ENCODE measurements at places on chromosomes 7 and 10. TPM values are rescaled to one million over a fixed set of nuclear protein-coding genes. Genes with fewer than 3 reads are reported as not detected.

GRCh38 chr7:151451626-151452571 lies 12.0 kb upstream of the CRYGN start:
- no peaks in the 10 kb centered on the region for H3K36me3 ChIP-seq
- H3K4me1 ChIP-seq, result peaks cover 7% of the 10 kb centered on the region
- no peak overlapping the region for H3K4me3 ChIP-seq
- no peak for DNase-seq
- H3K27ac ChIP-seq, result no peak overlapping the region

- no peaks in the 10 kb centered on the region for H3K27me3 ChIP-seq
- no peaks in the 10 kb centered on the region for H3K4me1 ChIP-seq
- H3K36me3 ChIP-seq, result no peaks in the 10 kb centered on the region
- no peak for DNase-seq
Observed at GRCh38 chr7:124965553-124965952, 35.9 kb upstream of the POT1 start.

DNA sequence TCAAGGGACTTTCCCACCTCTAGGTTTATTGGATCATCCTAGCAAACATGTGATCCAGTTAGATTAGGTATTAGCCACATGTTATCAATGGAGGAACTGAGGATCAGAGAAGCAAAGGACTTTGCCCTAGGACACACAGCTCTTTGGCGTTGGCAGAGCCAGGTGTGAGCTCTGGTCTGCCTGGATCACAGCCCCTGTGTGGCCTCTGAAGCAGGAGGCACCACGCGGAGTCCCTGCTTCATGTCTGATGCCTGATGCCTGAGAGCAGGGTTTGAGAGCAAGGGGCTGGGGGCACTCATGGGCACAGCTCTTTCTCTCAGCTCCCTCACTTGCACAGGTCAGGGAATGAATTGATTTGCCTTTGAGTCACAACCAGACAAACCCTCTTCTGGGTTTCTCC lies 64.7 kb upstream of the CTBP2 start:
- H3K36me3 ChIP-seq, result no peaks in the 10 kb centered on the region
- DNase-seq, result no peak
- no peak overlapping the region for H3K27ac ChIP-seq

DNA sequence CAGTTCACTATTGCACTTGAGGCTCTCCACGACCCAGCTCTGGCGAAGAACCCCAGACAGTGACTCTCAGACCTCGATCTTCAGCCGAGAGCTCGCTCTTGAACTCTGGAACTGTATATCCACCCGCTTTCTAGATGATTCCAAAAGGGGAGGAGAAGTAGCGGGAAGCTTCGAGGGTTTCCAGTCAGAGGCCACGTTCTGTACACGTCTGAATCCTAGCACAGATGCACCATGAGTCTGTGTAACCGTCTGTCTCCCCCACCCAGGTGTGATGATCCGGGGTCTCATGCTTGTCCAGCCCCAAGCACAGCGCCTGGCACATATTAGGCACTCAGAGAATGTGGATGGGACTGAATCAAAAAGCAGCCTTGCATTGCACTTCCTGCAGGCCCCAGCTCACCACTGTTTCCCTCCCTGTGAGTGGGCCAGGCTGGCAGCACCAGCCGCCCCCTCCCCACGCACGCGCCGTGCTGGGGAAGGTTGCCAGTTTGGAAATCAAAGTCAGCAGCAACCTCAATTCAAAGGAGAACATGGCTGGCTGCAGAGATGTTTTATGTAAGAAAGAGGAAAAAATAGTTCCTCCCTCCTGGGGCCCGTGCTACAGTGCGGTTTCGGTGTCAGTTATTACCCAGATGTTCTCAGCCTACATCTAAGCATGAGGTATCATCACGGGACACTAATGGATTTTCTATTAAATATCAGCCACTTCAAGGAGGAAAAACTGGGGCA lies 5.7 kb downstream of the GRID2IP start:
- H3K27ac ChIP-seq, result no peak overlapping the region
- H3K4me1 ChIP-seq, result no peaks in the 10 kb centered on the region
- no peaks in the 10 kb centered on the region for H3K36me3 ChIP-seq
- no peak overlapping the region for H3K4me3 ChIP-seq
- no peak for DNase-seq
- H3K27me3 ChIP-seq, result no peaks in the 10 kb centered on the region

DNA sequence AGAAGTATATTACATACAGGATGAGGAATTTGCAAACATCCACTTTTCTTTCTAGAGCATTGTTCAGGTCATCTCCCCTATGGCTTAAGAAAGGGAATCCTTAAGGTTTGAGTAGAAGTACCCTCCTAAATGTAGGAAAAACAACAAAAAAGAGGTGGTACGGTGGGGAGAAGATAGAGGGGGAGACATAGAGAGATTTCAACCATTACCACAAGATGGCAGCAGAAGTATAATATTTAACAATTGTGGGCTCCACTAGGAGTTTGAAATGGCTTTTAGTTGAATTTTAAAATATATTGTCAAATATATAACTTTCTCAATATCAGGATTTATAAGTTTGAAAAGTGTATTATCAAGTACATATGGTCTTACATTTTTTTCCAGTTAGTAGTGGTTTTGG lies 72.7 kb upstream of the PRKG1 start:
- no peaks in the 10 kb centered on the region for H3K27me3 ChIP-seq
- no peak for DNase-seq
- H3K36me3 ChIP-seq, result no peaks in the 10 kb centered on the region
- H3K27ac ChIP-seq, result no peak overlapping the region
- no peak overlapping the region for H3K4me3 ChIP-seq

DNA sequence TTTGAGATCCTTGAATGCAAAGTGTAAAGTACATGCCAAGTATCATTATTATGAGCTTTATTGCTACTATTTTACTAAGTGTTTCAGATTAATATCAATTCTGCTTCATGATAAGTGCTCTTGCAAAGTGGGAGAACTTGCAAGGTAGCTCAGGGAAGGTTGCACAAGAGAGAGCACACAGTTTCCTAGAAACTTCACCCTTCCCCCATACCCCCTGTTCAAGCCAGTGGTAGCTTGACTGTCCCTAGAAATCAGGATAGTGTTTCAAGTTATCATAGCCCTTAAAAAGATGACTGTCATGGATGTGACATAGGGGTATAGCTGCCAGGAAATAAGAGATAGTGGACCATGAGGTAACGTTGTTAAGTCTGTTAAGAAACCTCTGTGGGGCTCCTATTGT lies 251.5 kb downstream of the TRIL start:
- no peak overlapping the region for H3K27ac ChIP-seq
- no peaks in the 10 kb centered on the region for H3K36me3 ChIP-seq
- no peak overlapping the region for H3K4me3 ChIP-seq
- no peaks in the 10 kb centered on the region for H3K4me1 ChIP-seq

DNA sequence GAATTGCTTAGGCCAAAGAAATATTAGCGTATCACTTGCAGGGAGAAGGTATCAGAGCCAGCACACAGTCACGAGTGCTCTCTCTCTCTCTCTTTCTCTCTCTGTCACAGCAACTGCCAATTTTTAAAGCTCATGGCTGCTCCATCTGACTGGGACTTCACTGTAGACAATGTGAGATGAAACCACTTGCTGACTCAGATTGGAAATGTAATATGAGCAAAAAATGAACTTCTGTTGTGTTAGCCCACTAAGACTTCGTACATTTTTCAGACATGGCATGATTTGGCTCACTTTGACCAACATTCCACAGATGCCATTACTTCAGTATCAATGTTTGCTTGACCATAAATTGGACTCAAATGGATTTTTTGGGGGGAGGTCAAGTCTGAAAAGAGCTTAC lies 68.1 kb downstream of the DGKB start:
- no peaks in the 10 kb centered on the region for H3K4me1 ChIP-seq
- DNase-seq, result no peak
- no peaks in the 10 kb centered on the region for H3K27me3 ChIP-seq
- no peaks in the 10 kb centered on the region for H3K36me3 ChIP-seq

DNA sequence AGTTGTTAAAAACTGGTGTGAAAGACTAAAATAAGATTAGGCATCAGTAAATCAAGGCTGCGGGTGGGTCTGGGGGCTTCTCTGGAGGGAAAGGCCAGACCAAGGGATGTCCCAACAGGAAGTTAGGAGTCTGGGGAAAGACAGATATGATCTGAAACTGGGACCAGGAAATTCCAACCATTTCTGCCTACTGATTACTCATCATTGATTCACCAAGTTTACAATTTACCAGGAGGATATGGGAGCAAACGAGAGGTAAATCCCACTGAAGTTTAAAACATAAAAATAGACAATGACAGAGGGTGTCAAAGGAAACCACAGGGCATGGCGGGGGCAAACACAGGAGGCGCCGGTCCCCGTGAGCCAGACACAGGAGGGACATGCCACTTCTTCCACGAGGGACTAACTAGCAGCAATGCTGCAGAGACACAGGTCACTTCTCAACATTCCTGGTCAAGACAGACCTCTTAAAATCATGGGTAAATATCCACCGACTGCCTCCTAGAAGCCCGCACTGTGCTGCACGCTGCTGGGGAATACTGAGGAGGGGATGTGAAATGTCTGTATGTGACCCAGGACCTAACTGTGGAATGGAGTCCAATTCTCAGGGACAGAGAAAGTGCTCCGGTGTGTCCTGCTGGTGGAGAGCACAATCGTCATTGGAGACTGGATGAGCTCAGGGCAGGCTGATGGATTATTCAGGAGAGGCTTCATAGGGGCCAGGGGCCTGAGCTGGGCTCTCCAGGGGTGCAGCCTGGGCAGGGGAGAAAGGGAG lies 153.4 kb upstream of the KLF14 start:
- H3K36me3 ChIP-seq, result peaks cover 20% of the 10 kb centered on the region
- H3K4me3 ChIP-seq, result no peak overlapping the region
- H3K27ac ChIP-seq, result no peak overlapping the region
- no peaks in the 10 kb centered on the region for H3K27me3 ChIP-seq
- no peak for DNase-seq

DNA sequence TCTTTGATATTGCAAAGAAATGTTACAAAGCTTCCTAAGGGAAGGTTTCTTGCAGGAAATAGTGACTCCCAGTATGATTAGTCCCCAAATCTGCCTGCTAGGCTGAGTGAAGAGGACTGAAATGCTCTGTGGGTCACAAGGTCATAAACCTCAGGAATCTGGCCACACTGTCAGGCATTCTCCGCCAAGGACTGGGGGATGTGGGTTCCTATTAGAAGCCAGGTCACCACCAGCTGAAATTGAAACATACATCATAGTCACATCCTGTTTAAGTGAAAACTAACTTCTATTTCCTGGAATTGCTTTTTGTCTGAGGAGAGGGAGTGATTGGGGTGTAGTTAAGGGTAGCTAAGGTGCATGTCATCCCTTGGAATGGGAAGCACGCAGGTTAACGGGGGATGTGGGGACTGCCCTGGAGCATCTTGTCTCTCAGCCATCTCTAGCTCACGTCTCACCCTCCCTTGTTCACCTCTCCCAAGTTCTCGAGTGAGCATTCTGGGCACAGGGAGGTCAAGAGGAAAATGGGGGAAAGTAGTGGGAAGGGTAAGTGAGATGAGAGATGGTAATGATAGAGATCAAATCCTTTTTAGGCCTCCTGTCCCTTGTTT lies 12.0 kb upstream of the GSAP start:
- no peak for DNase-seq
- H3K4me1 ChIP-seq, result peaks cover 16% of the 10 kb centered on the region
- no peak overlapping the region for H3K27ac ChIP-seq
- no peaks in the 10 kb centered on the region for H3K27me3 ChIP-seq
- no peaks in the 10 kb centered on the region for H3K36me3 ChIP-seq

DNA sequence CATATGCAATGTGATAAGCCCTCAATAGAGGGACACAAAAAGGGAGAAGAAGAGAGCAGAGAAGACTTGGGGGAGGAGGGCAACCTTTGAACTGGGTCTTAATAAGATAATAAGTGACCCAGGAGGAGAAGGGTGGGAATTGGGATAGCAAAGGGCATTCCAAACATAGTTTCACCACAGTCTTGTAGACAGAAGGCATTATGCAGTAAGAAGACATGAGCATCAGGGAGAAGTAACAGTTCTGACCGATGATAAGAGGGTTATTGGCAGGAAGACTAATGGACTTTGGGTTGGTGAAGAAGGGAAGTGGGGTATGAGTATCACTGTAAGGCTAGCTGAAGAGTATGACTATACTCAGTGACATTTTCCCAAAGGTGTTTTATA lies 63.6 kb downstream of the TES start:
- H3K27me3 ChIP-seq, result no peaks in the 10 kb centered on the region
- no peaks in the 10 kb centered on the region for H3K4me1 ChIP-seq
- H3K27ac ChIP-seq, result no peak overlapping the region
- DNase-seq, result no peak

DNA sequence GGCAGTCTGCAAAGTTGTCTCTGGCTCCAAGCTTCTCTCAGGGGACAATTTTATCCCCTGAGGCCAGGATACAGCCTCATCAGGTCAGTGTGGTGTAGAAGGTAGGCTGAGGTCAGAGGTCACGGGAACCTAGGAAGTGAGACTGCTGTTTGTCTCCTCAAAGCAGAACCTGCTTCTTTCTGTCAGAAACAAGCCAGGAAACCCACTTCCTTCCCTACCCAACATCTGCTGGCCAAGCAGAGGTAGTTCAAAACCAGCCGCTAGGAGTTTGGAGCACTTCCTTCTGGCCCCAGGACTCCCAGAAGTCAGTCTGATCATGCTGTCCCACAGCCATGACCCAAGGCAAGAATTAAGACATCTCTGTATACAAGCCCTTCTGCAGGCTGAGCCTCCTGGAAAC lies 12.2 kb downstream of the CLRN3 start:
- no peak overlapping the region for H3K27ac ChIP-seq
- H3K4me1 ChIP-seq, result no peaks in the 10 kb centered on the region
- H3K36me3 ChIP-seq, result no peaks in the 10 kb centered on the region
- DNase-seq, result no peak
- no peaks in the 10 kb centered on the region for H3K27me3 ChIP-seq
- no peak overlapping the region for H3K4me3 ChIP-seq

GRCh38 chr10:73873142-73873837 lies 1.1 kb downstream of the CAMK2G start:
- no peaks in the 10 kb centered on the region for H3K27me3 ChIP-seq
- peak overlapping the region; percentile 49 for H3K4me3 ChIP-seq
- H3K4me1 ChIP-seq, result peaks cover 55% of the 10 kb centered on the region
- peaks cover 9% of the 10 kb centered on the region for H3K36me3 ChIP-seq
- H3K27ac ChIP-seq, result no peak overlapping the region

DNA sequence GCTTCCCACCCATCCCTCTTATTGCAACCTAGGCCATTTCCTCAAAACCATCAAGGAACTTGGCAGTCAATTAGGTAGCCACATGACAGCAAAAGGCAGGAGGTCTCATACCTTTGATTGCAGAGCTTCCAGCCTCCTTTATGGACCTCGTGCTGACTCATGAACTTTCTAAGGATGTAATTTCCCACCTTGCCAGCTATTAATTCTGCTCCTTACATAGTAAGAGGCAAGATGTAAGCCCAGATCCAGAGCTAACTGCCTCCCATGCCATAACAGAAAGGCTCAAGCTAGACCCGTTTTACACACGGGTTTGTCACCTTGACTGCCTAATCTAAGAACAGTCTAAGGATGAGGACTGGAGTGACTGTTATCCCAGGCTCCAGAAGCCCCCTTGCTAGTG lies 565.7 kb downstream of the KCNMA1 start:
- H3K36me3 ChIP-seq, result no peaks in the 10 kb centered on the region
- no peak overlapping the region for H3K27ac ChIP-seq

DNA sequence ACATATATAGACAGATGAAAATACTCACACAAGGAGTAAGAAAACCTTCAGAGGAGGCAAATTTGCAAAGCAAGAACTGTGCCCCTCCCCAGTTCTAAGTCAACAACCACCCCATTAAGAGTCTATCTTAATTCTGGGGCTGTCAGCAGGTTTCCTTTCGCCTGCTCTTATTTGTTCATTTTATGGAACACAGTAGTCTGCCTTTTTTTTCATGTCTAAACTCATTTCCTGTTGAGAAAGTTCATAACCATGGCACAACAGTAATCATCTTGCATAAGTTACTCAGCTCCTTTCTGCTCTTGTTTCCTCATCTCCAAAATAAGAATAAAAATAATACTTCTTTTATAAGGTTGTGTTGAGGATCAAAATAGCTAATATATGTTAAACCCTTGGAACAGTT lies 25.8 kb upstream of the AMPH start:
- no peak overlapping the region for H3K4me3 ChIP-seq
- DNase-seq, result no peak
- H3K27me3 ChIP-seq, result no peaks in the 10 kb centered on the region
- no peak overlapping the region for H3K27ac ChIP-seq
- H3K36me3 ChIP-seq, result no peaks in the 10 kb centered on the region

Gene CC2D2B
- not detected for total RNA-seq
